Cortex of kidney (tissue), 1 donor: ENCODE measurements at places on chromosomes 6 and 20.

DNA sequence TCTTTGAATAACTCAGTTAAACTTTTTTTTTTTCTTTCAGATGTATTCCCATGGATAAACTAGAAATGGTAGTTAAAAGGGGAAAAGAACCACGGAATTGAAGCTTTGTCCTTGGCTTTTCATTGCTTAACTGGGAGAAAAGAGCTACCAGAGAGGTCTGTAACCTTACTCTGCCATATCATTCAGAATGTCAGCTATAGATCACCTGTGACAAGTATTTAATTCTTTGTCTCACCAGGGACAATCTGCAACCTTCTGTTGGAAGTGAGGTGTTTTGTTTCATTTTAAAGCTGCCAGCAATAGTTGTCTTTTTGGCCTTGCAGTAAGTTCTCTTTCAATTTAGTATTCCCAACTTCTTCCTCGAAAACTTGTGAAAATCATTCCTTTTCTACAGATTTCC is 618.4 kb downstream of the FRK start:
- DNase-seq = no peak

DNA sequence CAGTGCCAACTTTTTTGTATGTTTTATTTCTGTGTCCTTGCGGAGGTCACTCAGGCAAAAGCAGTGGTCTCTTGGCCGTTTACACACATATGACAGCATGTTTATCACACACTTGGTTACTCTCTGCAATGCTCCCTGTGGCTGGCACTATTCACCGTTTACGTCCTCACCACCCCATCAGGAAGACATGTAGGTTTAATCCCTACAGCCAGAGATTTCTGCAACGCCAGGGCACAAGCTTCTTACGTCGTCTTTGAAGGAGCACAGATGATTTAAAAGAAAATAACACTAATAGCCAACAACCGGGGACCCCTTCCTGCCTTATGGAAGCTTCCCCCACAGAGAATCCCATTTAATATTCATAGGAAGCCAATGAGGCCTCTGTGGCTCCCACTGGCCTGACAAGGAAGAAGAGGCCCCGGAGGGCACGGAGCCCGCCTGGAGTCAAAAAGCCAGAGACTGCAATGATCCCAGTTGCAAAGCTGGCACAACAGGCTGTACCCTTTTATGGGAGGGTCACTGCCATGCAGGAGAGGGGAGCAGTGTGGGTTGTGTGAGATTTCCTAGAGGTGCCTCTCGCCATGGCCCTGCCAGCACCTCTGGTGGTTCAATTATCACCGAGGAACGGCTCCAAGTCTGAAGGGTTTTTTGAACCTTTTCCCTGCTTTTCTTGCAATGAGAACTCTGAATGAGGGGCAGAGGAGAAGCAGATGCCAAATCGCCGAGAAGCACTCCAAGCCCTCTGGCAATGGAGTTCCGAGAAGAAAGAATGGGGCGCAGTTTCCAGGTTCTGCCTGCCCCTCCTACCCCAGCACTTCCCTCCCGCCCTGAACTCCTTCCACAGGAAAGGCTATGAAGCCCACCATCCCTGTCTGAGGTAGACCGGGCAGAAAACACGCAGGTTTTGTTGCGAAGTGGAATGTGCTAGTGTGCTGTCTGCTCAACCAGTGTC is 96.2 kb downstream of the THBS2 start:
- DNase-seq = no peak

DNA sequence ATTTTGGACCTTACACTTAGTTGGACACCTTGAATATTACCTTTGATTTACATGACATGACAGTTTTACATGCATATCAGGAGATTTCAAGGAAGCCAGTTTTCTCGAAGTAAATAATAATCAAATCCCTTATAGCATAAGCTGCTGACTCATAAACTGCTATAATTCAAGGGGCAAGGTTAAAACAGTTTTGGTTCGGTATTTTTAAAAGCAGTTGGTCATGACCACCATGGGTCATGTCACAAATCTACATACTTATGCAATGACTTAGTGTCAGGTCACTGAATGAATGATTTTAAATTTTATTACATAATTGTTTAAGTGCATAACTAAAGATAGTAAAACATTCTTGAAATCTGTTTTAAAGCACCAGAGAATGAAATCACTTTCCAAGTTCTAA is 158.0 kb downstream of the DST start:
- DNase-seq = no peak

- DNase-seq = no peak
Measured at GRCh38 chr20:43786885-43787284, 60.1 kb upstream of the GTSF1L start.

DNA sequence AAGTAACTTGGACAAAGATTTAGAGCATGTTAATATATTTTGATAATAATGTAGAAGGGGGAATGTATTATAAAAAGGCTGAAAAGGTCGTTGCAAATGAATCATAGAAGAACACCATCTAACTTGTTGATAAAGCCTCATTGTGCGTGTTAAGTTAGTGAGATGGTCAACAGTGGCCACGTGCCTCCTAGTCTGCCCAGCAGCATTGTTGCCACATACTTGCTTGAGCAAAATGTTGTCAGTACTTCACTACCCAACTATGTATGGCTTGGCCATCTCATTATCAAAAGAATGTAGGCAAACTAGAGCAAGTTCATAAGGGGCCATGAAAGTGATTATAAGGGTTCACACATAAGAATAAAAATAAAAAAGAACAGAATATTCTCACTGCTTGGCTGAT is 84.6 kb downstream of the PHACTR1 start:
- DNase-seq = no peak

GRCh38 chr6:4592026-4592425 is 184.2 kb upstream of the CDYL start:
- DNase-seq = no peak

- no peak for DNase-seq
Measured at GRCh38 chr20:49990271-49990720, 7.5 kb downstream of the SNAI1 start.
